ENCODE measurements at places on chromosomes 12 and 14. TPM values are rescaled to one million over a fixed set of nuclear protein-coding genes. Genes with fewer than 3 reads are reported as not detected.

GRCh38 chr14:77482422-77482821, 16.2 kb downstream of the ISM2 start:
- DNase-seq: no peak

DNA sequence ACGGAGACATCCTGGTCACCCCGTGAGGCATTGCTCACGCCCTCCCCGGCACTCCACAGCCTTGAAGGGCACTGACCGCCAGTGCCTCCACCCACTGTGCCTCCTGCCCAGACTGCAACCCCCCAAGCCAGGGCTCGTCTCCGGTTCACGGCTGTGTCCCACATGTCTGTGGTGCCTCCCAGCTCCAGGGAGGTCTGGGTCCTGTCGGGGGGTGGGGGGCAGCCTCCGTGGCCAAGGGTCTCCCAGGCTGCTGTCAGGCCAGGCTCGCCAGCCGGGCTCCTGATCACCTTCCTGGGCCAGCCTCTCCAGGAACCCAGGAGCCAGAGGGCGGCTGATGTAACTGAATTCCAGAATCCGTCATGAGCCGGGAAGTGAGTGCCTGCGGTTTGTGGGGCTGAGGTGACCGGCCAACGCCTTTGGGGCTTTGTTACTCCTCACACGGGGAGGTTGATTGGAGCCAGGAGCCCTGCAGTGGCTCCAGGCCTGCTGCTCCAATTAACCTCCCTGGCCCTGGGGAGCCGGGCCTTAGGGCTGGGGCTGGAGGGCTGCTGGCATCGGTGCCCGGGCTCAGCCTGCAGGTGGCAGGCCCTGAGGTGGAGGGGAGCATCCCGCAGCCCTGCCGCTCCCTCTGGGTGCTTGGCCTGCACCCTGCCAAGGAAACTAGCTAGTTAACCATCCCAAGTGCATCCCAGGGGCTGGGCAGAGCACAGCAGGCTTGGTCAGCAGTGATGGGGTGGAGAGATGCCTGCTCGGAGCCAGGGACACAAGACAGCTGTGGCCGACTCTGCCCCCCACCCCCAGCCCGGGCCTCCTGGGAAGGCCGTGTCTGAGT, 36.4 kb upstream of the FBRSL1 start:
- no peak for DNase-seq

DNA sequence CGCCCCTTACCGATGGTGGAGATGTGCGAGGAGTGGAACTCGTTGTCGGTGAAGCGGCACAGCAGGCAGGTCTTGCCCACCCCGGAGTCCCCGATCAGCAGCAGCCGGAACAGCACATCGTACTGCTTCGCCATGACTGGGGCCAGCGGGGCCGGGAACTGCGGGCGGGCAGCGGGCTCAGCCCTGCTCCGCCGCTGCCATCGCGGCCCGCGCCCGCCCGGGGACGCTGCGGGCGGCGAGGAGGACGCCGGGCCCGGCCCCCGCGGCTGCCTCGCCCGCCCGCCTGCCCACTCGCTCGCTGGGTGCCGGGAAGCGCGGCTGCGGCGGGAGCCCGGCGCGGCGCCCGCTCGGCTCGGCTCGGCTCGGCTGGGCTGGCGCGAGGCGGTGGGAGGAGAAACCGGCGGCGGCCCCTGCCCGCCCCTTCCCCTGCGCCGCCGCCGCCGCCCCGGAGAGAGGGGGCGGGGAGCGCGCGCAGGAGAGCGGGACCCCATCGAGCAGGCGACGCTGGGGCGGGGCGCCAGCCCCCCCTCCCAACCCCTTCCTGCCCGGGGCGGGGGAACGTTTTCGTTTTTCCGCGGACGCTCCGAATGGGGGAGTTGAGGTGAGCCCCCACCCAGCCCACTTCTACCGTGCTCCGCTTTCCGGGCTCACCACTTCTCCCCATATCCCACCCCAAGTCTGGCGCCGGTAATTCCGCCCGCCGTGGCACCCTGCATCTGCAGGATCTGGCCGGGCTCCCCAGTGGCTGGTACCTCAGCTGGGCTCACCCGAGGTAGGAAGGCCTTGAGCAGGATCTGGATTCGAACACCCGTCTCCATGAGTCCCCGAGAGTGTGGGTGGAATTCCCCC, at the start of gene RAB15:
TSS of gene RAB15 (minus strand) at position 394 of the 849 bp plus-strand sequence. CDS start at position 134, 260 bp downstream.
- peak; percentile 32 for DNase-seq

DNA sequence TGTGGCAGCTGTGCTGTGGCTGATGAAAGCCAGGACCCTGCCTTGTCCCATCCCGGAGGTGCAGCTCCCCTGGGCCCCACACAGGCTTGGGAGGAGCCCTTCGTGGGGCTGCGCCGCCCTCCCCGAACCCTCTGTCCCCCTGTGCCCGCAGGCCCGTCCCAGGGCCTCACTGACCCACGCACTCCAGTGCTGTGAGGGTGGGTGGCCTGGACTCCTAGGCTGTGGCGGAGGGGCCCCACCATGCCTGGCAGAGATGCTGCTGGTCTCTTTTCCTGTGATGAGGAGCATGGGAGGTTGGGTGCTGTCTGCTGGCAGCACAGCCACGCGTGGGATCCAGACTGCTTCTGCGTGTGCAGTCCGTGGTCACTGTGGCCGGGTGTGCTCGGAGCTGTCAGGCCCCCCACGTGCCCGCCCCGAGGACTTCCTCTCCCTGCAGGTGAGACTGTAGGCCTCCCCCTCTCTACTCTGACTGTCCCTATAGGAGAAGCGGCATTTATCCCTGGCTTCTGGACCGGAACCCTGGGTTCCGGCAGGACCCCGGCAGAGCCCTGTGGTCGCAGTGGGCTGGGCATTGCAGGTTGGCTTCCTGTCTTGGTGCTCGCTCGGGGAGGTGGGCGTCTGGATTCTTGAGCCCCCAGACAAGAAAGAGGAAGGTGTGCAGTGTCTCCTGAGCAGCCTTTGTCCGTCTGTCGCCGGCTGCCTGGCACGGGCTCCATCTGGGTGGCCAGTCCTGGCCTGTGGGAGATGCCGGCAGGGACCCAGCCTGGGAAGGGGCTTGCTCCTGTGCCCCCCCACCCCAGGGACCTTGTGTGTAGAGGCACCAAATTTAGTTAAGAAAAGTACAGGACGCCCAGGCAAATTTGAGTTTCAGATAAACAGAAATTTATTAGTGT, 2.3 kb downstream of the MTA1 start:
- no peak for DNase-seq

DNA sequence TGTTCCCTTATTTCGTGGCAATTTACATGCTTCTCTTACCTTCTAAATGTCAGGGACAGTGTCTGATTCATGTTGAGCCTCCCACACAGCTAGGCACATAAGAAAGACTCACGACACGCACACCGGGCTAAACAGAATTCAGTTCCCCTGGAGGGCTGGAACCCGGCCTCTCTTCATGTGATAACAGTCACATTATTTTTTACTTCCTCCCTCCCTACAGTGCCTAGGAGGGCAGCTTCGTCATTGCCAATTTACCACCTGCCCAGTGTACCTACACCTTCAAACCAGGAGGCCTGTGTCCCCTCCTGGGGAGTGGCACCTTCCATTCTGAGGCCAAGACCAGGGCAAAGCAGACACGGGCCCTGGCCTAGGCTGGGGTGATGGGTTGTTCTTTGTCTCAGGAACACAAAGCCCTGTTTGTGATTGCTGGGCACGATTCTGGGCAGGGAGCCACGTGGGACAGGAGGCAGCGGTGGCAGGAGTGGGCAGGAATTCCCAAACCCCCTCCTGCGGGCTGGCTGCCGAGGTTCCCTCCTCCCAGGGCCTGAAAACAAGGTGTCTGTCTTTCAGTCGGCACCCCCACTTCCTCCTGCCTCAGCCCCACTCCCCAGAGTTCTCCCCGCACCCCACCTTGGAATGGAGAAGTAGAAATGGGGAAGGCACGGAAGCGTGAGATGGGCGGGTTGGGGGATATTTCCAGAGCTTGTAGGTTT, 6.8 kb upstream of the RASAL1 start:
- DNase-seq: peak; percentile 77

Gene FRMD6
- 13.0 TPM for total RNA-seq

Gene SOCS4
- 12.3 TPM for total RNA-seq

Gene SSPN
- 103 TPM for total RNA-seq

Gene RNASE7
- total RNA-seq: not detected

All from transverse colon (tissue), 4 donors.